Daoy (cell line): ENCODE measurements at places on chromosomes 11 and 22. TPM values are rescaled to one million over a fixed set of nuclear protein-coding genes. Genes with fewer than 3 reads are reported as not detected.

DDX25 gene
- total RNA-seq, result 0.74 and 2.3 TPM in 2 replicates

DNA sequence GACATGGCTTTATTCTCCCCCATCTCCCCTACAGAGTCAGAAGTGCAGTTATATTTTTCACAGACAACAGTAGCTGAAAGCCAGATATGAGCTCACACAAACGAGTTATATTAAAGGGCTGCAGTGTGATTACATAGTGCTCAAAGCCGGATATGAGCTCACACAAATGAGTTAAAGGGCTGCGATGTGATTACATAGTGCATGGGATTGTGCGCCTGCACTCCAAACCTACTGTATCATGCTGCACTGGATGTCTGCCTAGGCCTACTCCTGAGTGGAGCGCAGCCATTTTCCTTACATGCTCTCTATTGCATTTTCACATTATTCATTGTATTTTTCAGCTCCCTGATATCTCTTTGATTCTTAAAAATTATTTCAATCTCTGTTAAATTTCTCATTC is 414.6 kb upstream of the LARGE1 start:
- no peak for DNase-seq

DNA sequence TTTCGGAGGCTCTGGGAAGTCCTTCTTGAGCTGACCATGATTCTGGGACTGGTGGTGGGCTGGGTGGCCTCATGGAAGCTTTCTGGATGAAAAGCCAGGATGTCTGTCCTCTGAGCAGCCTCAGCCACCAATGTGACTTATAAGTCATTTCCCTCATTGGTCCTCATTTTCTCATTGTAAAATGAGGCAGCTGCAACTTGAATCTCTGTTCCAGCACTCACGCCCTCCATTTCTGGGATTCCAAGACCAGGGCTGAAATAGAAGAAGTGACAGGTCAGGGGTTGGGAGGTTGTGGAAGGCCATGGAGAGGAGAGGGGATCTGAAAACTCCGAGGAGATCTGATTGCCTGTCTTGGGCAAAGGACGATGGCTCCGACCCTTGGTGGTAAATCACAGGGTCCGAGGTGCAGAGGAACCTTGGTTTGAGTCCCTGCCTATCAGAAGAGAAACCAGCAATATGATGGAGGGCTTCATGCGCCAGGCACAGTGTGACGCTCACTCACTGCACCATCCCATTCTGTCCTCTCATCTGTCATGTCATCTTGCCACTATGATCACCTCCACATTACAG is 38.3 kb downstream of the TSPAN18 start:
- DNase-seq, result no peak

DNA sequence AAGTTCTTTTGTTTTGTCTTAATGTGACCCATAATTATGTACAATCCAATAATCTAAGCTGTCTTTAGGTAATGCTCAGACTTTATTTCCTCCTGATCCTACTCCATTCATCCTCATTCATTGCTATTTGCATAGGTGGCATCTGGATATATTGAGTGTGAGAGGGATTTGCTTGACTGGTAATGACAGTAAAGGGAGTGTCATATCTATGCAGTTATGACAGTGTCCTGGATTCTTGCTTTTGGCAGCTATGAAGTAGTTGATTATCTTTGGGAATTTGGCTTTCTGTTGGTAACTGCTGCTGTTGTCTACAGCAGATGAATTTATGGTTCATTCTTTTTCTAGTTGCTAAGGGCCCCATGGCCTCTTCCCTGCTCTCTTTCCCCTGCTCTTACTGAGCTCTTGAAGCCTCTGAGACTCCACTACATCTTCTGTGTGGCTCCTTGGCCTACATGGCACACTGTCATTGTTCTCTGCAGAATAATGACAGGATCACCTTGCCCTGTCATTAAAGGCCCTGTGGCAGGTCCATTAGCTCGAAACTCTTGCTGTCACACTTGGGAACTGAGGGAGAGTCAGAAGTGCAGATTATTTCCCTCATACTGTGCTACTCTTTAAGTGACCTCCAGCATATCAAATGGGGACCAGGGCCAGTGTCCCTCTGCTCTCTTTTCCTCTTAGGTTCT is 20.1 kb upstream of the ACAT1 start:
- DNase-seq, result no peak

GRCh38 chr22:23824476-23825245 is 14.1 kb downstream of the DERL3 start:
- no peak for DNase-seq

MS4A4E gene
- total RNA-seq, result not detected in 2 replicates

NLRP6 gene
- not detected in 2 replicates for total RNA-seq

PATE2 gene
- 0.29 TPM in 1 of 2 replicates, not detected in the other for total RNA-seq

HBG2 gene
- not detected in 2 replicates for total RNA-seq
